Glomerular endothelial cell (primary cell): ENCODE measurements at places on chromosomes 7 and 10.

- no peak for DNase-seq
These were observed 170.0 kb downstream of the PRKCQ start for GRCh38 chr10:6409971-6410643.

DNA sequence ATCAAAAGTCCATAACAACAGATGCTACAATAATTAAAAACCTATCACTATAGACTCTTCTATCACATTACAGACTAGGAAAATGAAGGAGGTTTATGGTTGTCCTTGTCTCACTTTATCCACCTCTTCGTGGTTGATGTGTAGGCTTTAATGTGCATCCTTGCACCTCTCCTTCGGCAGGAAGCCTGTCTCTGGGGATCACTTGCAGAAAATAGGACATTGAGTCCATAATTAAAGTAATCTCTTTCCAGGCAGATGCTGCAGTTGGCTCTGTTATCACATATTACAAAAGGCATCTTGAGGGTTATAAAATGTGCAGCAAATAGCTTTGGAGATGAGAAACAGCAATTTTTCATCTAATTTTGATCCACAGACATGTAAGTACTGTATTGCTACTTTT lies 168.4 kb downstream of the RELN start:
- DNase-seq, result no peak

DNA sequence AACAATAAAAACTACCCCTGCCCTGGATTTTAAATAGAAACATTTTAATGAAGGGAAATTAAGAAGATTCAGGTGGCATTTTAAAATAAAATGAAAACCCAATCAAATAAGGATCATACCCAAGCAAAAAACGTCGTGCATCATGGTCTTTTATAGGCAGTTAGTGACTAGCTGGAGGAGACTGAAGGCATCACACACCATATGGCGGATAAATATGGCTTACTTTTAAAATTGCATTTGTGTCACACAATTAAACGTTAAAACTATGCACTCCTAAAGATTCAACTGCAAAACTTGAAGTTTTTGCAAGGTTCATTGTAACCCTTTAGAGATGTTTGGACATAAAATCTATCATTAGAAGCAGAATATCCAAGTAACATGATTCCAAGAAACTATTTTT lies 200.1 kb upstream of the NRG3 start:
- no peak for DNase-seq

DNA sequence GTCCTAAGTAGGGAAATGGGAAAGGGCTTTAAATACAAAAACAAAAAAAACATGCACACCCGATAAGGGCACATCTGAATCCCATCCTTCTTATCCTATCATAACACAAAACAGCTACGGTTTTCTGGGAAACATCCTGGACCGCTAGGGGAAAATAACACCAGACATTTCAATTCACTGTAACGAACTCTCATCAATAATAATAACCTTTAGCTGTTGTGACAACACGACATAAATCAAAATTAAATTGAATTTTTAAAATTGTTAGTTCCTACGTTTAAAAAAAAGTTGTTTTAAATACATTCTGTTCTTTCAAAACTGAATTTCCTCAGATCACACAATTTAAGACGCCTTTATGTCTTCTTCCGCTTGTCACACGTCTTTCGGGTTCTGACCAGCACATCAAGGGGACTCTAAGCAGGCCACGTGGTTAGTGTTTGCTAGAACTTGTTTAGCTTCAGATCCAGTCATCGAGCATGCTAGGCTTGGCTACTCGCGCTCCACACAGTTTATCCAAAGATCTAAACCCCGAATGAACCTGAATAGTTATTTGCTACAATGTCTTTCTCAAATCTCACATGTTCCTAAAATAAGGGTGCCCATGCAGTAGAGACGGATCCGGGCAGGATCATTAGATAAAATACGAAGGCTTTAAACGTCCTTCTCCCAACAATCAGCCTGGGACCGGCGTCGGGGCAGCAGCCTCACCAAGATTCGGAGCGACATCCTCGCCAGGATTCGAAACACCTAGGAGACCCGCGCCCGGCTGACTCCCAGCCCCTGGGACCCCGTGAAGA lies 839 bp downstream of the IKZF5 start:
- peak; percentile 23 for DNase-seq

- DNase-seq, result no peak
These were observed 23.6 kb upstream of the VSIR start for GRCh38 chr10:71796749-71797405.

DNA sequence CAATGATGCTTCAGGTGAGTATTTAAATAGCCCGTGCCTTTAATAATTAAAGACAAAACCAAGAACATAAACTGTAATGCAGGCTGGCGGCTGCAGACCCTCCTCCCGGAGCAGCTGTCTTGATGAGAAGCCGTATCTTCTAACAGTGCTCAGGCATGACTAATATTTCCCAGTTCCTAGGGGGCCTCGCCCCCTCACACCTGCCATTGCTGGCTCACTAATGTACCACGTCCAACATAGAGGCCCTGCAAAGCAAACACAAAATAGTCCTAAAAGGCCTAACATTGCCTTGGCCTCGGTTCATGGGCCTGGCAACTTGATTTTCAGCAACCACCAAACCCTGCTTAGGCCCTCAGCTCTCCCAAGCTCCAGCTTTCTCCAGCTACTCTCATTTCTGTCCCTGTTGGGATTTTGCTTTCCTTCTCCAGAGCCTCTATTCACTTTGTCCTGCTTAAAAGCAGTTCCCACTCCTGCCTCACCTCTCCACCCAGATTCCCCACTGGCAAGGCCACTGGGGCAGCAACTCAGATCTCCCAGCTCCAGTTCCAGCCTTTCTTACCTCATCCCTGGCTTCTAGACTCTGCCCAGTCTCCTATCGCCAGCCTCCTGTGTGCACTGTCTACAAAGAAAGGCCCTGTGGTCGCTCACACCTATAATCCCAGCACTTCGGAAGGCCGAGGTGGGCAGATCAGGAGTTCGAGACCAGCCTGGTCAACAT lies 16.2 kb downstream of the SORBS1 start:
- DNase-seq, result no peak

- DNase-seq, result no peak
These were observed 164.4 kb downstream of the MDFIC start for GRCh38 chr7:115086146-115086841.

DNA sequence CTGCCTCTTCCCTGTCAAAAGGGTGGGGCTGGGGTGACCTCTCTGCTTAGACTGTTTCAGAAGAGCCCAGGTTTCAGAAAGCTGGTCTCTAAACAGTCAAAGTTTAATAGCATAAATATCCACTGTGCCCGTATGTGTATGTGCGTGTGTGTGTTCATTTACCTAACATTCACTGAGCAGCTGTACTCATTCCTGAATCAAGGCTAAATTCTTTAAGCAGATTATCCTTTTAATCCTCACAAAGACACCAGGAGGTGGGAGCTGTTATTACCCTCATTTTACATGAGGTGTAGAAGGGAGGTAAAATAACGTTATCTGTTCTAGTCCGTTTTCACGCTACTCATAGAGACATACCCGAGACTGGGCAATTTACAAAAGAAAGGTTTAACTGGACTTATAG lies 72.2 kb downstream of the RSU1 start:
- no peak for DNase-seq

DNA sequence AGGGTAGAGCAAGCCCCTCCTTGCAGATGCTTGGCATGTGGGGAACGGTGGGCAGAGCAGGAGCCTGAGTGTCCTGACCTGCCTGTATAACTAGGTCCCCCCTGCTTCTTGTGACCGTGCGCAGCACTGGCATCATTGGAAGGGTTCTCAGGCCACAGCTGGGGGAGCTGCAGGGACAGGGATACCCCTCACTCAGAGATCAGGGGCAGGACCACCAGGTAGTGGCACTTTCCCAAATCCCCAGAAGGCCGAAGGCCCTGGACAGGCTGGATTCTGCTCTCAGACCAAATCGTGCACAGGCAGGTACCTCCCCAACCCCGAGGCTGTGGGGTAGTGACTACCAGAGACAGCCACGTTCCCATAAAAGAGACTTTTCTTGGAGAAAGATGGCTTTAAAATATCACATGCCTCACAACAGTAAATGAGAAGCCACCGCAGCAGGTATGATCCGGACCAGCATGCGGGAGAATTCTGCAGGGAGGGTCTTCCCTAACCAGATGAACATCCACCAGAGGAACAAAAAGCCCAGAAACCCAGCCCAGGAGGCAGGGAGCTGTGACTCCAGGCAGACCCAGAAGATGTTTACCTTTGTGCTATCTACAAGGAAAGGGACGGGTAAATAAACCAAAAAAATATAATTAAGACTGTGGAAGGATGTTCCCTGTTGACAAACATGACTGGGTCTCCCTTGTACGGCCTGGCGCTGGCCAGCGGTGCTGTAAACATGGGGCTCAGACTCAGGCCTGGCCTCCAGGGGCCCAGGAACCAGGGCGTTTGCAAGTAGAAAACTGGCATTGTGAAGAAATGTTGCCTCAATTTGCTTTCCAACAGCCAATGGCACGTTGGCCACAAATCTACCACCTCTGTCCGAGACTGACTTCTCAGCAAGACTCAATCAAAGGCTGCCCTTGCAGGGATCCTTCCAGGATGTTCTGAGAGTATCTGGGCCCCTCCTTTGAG lies 180.0 kb downstream of the TNS3 start:
- no peak for DNase-seq

DNA sequence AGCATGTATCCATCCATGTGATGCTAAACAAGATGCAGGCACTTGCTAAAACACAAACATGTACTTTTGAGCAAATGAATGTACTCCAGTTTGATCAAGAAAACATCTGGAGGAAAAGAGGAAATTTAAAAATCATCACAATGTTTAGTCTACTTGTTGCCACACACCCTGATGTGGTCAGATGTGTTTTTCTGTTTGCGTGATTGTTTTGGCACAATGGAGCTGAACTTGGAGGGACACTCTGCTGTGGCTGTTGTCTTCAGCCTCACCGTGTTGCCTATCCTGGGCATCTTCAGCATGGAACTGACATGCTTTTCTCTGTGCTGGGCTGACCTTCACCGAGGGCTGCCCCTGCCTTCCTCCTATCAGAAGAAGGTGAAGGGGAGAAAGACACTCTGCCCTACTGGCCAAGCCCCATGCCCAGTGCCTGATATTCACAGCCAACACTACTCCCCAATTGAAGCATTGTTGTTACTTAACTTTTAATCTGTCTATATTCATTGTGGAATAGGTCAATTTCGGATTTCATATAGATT lies 268.3 kb upstream of the IGFBP3 start:
- no peak for DNase-seq

DNA sequence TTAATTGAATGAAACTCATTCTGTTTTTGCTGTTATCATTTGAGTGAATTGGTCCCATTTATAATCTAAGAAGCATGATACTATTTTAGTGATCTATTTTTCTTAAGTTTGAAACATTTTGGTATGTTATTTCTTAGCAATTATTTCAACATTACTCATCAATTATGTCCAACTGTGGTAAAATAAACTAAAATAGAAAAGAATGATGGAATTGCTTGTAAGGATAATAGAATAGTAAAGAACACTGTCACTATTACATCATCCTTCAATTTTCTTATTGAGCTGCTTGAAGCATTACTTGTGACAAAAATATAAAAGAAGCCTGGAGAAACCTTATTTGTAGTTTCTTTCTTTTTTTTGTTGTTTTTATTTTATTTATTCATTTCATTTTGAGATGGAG lies 42.4 kb downstream of the ZNF487 start:
- no peak for DNase-seq

- no peak for DNase-seq
These were observed 914 bp downstream of the ZNF37A start for GRCh38 chr10:38094927-38095574.

DNA sequence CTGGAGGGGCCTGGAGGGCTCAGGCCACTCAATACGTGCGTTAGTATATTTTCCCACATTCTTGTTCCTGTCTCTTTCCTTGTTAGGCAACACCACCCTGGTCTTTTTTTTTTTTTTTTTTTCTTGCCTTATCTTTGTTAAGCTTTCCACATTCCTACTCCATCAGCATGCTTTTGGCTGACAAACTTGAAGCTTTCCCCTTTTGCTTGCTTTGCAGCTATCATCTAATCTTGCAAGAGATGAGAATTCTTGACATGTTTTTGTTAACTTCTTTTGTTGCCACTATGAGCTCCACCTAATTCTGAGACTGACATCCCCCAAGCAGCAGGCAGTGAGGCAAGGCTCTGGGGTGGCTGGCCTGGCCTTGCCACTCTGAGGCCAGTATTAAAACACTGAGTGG lies 52.5 kb upstream of the NRP1 start:
- DNase-seq, result no peak
